RPMI7951 (cell line): ENCODE measurements at places on chromosomes 4 and X.

DNA sequence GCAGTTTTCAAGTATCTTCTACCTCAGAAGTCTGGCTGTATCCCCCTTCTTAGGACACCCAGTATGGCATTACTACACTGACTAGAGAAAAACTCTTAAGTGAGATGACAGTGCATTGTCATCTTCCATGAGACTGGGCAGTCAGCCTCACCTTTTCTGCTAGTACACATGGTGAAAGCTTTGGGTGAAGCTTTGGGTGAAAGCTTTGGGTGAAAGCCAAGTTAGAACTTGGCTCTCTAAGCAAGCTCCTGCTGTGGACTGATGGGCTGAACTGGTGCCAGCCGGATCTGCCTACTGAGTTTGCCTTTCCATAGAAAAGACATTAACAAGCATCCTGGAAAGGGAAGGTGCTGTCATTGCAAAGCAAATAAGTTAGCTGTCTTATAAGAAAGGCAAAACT is 8.8 kb downstream of the EPHA5 start:
- DNase-seq = no peak

GRCh38 chr4:23929248-23929647 is 39.4 kb upstream of the PPARGC1A start:
- peak; percentile 75 for DNase-seq

GRCh38 chrX:109372291-109372690 is 109.6 kb downstream of the GUCY2F start:
- peak; percentile 2 for DNase-seq

GRCh38 chrX:146863566-146863965 is 49.0 kb upstream of the CXorf51A start:
- peak; percentile 0 for DNase-seq

GRCh38 chr4:116736756-116737155 is 348.6 kb downstream of the TRAM1L1 start:
- DNase-seq = no peak

DNA sequence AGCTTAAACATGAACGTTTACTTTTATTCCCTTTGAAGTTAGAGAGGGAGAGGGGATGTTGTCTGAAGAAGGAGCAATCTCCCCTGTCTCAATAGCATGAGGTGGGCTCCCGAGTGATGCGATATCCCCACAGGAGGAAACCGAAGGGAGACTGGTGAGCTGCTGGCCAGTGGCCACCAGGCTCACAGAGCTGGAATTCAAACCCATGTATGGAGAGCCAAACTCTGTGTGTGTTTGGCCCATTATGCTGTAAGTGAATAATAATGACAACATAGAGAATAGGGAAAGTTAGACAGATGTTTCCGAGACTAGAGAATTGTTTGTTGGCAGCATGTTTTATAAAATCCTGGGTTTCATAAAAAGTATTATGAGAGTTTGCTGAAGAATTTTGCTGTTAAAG is 66.1 kb upstream of the CLNK start:
- no peak for DNase-seq

DNA sequence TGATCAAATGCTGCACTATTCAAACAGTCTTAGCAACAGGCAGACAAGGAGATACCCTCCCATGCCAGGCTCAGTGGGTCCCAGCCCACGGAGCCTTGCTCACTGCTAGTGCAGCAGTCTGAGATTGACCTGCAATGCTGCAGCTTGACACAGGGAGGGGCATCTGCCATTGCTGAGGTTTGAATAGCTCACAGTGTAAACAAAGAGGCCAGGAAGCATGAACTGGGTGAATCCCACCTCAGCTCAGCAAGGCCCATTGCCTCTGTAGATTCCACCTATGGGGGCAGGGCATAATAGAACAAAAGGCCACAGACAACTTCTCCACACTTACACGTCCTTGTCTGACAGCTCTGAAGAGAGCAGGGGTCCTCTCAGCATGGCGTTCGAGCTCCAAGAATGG is 26.6 kb upstream of the ZXDB start:
- no peak for DNase-seq

DNA sequence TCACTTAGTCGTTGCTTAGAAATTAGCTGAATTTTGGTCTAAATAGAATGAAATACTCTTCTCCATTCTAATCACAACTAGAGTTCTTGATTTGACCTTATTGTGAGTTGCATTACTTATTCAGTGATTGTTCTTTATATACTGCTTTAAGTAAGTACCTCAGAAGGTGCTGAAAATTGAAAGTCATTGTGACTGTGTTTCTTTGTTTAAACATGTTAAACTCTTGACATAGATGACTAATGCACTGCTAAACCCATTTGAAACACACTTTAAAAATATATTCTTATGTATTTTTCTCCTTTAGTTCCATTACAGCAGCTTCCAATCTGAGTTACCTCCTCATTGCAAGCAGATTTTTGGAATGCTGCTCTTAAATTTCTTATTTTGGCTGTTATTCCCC is 9.1 kb downstream of the TSPAN7 start:
- DNase-seq = no peak

GRCh38 chrX:21176921-21177571 is 197.2 kb upstream of the CNKSR2 start:
- no peak for DNase-seq

DNA sequence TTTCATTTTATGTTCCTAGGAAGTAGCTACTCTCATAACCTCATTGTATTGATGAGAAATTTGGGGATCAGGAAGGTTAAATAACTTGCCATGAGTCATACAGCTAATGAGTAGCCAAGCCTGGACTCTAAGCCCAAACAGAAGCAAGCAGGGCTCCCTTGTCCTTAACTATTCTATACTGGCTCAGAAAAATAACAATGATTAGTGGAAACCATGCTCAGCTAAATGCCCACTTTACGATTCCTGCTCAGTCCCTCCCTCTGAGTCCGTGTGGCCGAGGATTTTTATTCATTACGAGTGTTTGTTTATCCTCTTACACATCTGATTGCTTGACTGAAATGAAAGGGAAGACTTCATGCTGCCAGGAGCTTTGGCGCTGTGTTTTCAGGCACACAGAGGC is 100.9 kb downstream of the SLC34A2 start:
- no peak for DNase-seq

- no peak for DNase-seq
Observed at GRCh38 chr4:155114790-155115189, 93.6 kb upstream of the NPY2R start.

- DNase-seq = no peak
Observed at GRCh38 chrX:10759141-10759799, 138.9 kb upstream of the MID1 start.

DNA sequence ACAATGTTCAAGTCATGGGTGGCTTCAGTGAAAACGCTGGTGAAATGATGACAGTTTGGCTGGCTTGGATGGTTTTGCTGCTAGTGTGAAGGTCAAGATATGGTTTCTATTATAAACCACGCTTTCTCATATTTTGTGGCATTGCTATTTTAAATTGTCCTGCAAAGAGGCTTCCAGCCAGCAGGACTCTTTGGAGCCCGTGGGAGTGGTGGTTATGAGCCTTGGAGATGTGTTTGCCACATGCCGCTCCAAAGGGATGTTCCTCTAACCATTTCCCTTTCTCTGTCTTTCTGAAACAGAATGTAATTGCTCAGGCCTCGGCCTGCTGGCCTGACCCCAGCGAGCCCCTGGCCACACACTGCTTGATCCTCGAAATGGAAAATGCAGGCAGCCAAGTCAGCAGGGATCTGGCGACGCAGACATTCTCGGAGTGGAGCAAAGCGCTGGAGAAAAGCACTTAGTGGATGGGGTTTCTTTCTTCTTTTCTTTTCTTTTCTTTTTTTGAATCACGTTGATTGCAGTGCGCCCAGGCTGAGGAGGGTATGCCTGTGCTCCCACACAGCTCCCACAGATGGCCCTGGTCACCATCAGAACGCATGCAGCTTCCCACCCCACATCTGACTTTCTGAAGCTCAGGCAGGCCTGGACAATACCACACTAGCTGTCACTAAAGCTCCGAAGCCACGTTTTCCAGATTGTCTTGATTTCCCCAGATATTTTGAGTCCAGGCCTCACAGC is 114.0 kb downstream of the ENPP6 start:
- DNase-seq = no peak

- DNase-seq = peak; percentile 69
Observed at GRCh38 chr4:147830987-147831386, 99.1 kb downstream of the ARHGAP10 start.

DNA sequence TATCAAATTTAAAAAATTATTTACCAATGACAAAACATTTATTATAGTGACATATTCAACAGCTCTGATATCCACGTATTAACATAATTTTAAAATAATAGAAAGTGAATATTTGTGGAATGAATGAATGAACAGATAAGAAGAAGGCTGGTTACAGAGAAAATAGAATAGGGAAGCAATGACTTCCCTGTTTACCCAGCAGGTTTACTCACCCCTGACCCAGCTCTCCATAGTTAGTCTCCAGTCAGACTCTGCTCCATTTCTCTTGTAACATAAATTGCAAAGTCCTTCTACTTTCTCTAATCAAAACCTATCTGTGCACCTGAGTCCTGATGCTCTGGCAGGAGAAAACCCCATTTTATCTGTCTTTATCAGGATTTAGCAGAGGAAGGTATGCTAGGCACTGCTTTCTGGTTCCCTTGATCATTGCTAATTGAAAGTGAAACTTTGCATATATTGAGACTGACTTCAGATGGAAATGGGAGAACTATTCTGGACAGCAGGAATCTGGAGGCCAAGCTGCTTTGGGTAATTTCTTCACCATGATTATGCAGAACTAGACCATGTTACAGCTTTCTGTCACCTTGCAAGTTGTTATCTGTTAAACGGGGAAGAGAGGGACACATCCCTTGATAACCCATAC is 363.0 kb downstream of the FAT4 start:
- DNase-seq = peak; percentile 5

GRCh38 chr4:6884341-6884870 is 25.2 kb upstream of the TBC1D14 start:
- DNase-seq = no peak

GRCh38 chrX:69228732-69229131 is 63.5 kb upstream of the PJA1 start:
- no peak for DNase-seq

DNA sequence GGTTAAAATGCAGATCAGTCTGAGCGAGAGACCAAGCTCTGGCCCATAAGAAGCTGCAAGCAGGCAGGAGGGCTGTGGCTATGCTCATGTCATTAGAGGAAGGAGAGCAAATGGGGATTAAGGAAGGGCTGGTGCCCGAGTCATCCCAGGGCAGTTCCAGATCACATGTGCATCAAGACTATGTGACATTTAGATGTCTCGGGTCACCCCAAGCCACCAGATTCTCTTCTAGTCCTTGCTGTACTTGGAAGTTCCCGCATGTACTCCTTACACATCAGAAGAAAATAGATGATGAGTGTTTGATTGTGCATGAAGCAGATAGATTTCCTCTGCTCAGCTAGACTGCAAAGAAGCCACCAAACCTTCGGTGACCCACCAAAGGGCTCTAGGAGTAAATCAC is 42.1 kb upstream of the KLHL34 start:
- DNase-seq = no peak

DNA sequence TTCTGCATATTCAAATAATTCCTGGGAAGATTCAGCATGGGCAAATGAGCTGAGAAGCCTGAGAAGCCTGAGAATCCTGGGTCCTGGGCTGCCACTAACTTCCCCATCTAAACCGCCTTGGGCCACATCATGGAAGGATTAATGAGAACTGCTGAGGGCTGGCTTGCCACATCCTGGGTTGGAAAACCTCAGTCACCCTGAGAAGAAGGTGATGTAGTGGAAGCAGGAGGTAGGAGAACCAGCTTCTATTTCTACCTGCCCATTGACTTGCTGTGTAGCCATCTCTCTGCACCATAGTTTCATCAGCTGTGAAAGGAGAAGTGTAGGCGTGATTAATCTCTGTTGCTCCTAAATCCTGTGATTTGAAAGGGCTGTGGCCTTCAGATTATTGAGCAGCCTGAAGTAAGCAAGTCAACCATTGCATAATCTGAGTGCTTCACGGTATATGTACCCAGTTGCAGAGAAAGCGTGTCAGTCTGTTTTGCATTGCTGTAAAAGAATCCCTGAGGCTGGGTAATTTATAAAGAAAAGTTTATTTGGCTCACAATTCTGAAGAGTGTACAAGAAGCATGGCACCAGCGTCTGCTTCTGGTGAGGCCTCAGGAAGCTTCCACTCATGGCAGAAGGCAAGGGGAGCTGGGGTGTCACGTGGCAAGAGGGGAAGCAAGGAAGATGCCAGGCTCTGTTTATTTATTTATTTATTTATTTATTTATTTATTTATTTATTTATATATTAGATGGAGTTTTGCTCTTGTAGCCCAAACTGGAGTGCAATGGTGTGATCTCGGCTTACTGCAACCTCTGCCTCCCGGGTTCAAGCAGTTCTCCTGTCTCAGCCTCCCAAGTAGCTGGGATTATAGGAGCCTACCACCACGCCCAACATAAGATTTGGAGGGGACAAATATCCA is 140.9 kb upstream of the ATP6AP2 start:
- DNase-seq = no peak

DNA sequence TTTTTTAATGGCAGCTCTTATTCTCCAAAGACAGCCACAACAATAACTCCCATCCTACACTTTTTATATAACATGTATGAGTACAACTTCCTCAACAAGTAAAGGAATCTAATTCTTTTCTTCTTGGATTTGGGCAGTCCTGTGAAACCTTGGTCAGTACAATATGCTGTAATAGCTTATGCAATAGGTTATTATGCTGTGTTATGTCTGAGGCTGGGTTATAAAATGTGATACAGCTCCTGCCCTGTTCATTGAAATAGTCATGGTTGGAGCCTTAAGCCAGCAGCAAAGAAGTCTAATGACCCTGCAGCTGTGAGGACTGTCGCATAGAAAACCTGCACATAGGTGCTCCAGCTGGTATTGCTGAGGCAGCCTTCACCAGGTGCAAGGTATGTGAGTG is 215.8 kb upstream of the RASGEF1B start:
- no peak for DNase-seq

GRCh38 chr4:138062929-138063328 is 179.2 kb downstream of the SLC7A11 start:
- no peak for DNase-seq

DNA sequence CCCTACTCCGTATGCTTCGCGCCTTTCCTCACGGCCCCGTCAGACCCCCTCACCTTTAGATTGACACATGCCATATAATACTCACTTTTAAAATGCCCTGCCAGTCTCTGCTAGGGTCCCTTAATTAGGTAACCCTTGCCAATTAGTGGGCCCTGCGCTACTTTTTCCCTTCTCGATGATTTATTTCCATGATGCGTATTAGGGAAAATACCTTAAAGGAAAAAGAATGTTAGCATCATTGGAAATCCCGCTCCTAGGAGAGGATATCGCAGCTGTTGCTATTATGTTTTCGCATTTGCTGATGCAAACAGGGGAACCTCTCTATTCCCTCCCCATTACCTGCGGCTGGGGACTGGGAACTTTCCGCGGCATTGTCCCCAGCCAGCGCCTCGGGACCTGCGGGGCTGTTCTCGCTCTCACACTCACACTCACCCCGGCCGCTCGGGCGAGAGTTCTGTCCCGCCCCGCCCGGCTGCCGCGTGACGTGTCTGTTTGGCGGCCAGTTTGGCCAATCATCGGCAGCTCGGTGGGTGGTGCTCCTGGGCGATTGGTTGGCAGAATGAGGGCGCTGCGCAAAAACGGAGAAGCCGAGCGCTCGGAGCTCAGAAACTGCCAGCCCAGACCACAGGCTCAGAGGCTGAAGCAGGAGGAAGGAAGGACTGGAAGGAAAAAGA is at the start of gene PCDH10:
PCDH10 (plus strand) TSS at position 605 of the 674 bp plus-strand sequence. CDS start 847 bp downstream, outside the sequence.
- peak; percentile 78 for DNase-seq

GRCh38 chr4:97396097-97396496 is 747.2 kb downstream of the STPG2 start:
- no peak for DNase-seq

GRCh38 chrX:110286106-110286505 is 31.8 kb downstream of the AMMECR1 start:
- DNase-seq = peak; percentile 79
